ENCODE measurements at places on chromosomes 11 and 22.

GRCh38 chr11:72631806-72632731 lies 42.2 kb downstream of the PDE2A start:
- DNase-seq: no peak

DNA sequence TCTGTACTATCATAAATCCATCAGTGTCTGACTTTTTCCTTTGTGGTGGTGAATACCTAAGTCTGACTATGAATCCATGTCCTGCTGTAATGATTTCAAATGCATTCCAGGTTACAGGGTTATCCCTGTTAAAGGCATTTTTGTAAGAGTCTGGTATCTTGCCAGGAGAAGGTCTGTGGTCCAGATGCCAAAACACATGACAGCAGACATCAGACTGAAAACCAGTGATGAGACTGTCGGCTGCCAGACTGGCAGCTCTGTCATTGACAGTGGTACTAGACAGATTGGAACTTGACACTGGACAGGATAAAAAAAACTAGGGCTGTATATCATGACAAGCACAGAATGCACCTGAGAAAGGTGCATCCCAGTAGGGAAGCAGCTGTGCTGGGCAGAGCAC lies 301.8 kb upstream of the FAT3 start:
- no peak for DNase-seq

GRCh38 chr22:17250380-17251082 lies 31.3 kb upstream of the ADA2 start:
- DNase-seq: no peak

- DNase-seq: no peak
Measured at GRCh38 chr11:125157118-125157733, 7.3 kb upstream of the PKNOX2 start.

- no peak for DNase-seq
Measured at GRCh38 chr11:114522818-114523217, 36.9 kb downstream of the NXPE1 start.

DNA sequence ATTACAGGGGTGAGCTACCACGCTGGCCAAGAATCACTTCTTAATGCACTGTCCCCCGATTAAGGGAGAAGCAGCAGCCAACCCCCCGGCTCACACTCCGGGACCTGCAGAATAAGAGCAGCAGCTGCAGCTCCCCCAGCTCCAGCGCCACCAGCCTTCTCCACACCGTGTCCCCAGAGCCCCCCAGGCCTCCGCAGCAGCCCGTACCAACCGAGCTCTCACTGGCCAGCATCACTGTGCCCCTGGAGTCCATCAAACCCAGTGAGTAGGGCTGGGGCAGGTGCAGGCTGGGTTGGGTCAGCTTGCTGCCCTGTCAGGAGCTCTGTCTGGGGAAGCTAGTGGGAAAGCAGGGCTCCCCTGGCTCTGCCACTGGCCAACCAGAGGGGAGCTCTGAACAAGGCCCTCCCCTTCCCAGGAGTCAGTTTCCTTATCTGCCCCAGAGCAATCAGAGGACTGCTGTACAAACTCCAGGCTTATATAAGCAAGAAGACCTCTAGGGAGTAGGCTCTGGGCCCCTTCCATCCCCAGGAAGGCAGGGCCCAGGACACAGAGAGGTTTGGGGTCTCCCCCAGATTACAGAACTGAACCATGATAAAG lies 8.5 kb upstream of the SH3BP1 start:
- DNase-seq: no peak

GRCh38 chr22:30615543-30615954 lies 8.6 kb downstream of the TCN2 start:
- no peak for DNase-seq

DNA sequence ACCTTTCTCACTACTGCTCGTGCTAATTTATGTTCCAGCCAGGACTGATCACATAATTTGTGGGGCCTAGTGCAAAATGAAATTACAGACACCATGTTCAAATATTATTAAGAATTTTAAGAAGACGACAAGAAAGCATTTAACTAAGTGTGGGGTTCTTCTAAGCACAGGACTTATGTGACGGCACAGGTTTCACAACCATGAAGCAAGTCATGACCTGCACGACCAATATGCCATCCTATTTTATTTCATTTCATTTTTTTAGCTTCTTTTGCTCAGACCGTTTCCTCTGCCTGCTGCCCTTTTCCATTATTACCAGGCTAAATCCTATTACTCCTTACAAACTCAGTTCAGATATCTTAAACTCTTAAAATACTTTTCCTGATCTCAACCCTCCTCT lies 462.5 kb downstream of the AASDHPPT start:
- DNase-seq: no peak

DNA sequence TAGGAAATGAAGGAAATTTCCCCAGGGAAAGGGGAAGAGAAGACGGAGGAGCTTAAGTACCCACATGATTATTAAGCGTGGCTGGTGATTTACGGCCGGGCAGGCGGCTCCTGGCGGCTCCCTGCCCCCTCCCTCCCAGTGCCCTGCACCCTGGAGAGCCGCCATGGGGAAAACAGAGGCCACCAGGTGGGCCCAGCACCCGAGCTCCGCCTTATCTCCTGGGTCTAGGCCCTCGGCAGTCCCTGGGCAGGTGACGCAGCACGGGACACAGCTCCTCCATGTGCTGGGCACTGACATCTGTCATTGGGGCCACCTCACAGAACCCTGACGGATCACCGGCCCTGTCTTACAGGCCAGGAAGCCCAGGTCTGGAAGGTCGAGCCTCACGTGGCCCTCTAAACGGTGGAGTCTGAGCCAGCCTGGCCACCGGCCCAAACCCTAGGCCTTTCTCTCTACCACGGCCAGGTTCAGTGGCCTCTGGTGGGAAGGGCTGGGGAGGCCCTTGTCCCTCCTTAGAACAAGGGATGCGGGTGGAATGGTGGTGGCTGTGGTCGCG lies 60.2 kb upstream of the PPARA start:
- DNase-seq: no peak

All from KBM-7 (cell line).